ENCODE measurements at places on chromosomes 7 and 10.

DNA sequence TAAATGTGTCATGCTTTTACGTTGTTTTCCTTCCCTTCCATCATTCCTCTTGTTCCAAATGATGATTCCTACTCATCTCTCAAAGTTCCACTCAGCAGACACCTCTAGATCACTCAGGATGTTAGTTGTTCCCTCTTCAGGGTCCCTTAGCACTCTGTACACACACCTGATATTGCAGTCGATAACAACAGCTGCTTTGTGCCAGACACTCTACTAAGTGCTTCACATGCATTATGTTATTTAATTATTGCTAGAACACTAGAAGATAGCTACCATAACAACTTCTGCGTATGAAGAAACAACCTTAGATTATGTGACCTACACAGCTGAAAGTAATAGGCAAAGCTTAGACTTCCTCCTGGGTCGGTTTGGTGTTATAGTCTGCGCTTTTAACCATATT, 29.6 kb downstream of the PCBD1 start:
- DNase-seq, result no peak

DNA sequence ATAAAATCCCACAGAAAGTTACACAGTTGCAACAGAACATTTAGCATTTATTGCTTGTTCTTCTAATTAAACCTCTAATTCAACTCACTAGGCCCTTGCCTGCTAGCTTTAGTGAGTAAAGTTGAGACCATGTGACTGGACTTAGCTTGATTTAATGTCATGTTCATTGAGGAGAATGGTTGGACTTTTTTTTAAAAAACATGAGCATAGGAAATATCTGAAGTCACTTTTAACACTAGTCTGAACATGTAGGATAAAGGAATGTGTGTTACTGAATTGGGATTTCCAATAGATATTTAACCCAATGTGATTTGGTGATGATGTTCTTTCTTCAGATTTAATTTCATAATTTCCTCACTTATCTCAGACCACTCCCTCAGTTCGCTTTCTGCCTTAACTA, 24.6 kb upstream of the GLCCI1 start:
- DNase-seq, result no peak

GRCh38 chr10:53898532-53898931, 902.5 kb downstream of the PCDH15 start:
- DNase-seq, result no peak

DNA sequence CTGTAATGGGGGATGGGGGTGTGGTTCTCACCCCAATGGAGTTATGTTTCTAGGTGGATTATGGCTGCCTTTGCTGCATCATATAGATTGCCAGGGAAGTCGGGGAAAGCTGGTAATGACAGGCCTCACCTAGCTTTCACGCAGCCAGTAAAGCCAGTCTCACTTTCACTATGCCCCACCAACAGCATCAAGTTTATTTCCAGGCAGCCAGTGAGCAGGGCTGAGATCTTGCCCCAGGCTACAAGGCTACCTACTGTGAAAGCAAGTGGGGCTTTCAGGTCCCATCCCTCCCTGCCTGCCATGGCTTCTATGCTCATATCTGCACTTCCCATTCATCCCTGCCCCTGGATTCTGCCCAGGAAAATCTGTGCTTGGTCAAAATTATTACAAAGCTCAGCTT, 61.7 kb upstream of the NXPH1 start:
- no peak for DNase-seq

DNA sequence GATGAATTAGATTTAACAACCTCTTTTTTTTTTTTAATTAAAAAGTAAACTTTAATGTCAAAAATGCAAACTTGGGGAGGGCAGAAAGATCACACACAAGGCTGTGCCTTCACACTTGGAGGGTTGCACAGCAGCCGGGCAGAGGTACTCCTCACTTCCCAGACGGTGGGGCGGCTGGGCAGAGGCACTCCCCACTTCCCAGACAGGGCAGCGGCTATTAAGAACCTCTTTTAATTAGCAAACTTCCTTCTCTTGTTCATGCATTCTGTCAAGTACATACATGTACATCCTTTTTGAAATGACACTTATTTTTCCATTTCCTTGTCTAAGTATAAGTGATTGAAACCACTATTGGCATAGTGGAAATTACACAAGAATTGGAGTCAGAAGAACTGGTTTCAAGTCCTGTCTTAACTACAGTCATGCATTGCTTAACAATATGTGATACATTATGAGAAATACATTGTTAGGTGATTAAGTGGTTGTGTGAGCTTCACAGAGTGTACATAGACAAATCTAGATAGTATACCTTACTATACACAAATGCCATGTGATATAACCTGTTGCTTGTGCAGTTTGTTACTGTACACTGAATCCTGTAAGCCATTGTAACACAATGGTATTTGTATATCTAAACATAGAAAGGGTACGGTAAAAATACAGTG, 26.5 kb downstream of the BTRC start:
- DNase-seq, result no peak

- DNase-seq, result no peak
These were observed 36.6 kb downstream of the BRAF start for GRCh38 chr7:140888087-140888486.

DNA sequence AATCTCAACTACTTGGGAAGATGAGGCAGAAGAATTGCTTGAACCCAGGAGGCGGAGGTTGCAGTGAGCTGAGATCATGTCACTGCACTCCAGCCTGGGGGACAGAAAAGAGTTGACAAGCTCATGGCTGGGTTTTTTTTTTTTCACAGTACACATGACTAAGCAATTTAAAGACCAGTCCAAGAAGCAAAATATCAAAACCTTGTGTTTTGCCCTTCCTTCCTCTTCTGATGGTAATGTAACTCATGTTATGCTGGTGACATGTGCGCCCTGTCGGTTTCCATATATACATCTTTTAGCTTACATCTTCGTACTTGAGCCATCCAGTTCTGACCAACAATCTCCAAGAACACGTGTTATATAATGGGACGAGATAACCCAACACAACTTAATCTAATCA, 237.7 kb upstream of the PLXDC2 start:
- no peak for DNase-seq

- no peak for DNase-seq
These were observed 2.4 kb upstream of the NKX2-3 start for GRCh38 chr10:99530108-99531025.

- no peak for DNase-seq
These were observed 565.5 kb downstream of the PARD3 start for GRCh38 chr10:34249634-34250033.

DNA sequence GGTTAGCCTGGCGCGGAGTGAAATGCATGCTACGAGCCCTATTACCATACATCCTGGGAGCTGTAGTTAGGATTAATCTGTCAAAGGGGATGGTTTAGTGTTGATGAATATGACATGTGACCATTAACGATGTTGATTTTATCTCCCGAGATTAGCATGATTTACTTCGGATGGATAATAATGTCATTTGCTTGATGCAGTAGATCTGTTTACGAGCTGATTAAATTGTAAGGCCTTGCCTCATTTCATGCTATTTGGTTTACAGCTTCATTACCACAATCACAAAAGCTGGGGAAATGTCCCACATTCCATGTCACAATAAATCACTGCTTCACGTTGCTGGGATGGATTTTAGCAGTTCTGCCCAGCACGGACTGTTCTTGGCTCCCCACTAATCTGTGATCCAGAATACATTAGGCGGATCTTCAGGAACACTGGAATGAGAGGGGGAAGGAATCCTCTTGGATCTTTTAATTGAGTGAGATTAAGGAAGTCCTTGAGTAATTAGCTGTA, 22.3 kb downstream of the ZNF503 start:
- DNase-seq, result no peak

- DNase-seq, result no peak
These were observed 92.1 kb downstream of the CCDC71L start for GRCh38 chr7:106568680-106569499.

GRCh38 chr7:132855901-132856300, 226.0 kb downstream of the CHCHD3 start:
- no peak for DNase-seq

- DNase-seq, result no peak
These were observed 136.1 kb downstream of the SEMA3A start for GRCh38 chr7:84058311-84059076.

DNA sequence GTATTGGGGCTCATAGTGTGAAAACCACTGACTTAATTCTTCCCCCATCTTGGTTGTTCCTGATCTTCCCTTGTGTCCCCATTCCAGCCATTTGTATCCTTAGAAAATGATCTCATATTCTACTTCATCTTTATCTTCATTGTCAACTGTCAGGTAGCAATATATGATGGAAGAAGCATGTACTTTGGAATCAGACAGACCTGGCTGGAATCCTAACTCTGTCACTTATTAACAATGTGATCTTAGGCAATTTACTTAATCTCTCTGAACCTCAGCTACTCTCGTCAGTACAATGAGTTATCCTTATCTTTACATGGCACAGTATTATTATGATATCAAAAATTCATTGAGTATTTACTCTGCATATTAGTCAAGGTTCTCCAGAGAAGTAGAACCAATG, 10.1 kb downstream of the CFTR start:
- no peak for DNase-seq

GRCh38 chr7:95684505-95684904, 87.8 kb upstream of the DYNC1I1 start:
- no peak for DNase-seq

DNA sequence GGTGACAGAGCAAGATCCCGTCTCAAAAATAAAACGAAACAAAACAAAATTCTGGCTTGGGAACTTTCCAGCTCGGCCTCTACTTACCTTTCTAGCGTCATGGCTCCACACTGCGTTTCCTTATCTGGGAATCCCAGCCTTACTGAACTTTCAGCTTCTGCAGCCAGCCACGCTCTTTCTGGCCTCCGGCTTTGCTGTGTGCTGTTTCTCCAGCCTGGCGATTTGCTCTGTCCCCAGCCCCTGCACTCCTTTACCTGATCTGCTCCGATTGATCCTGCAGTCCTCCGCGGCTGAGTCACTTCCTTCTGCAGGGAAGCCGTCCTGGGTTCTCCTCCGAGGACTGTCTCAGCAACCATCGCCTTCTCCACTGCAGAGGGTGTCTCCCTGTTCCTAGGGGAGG, 71.0 kb upstream of the FAM171A1 start:
- no peak for DNase-seq

- DNase-seq, result no peak
These were observed 80.3 kb upstream of the LYZL2 start for GRCh38 chr10:30709700-30710358.

GRCh38 chr10:62924344-62924748, 108.2 kb upstream of the EGR2 start:
- no peak for DNase-seq

GRCh38 chr10:122879339-122880273, at the start of gene FAM24B:
TSS of gene FAM24B (minus strand) at chr10:122879581. CDS start at chr10:122850515, 29,066 bp downstream.
- DNase-seq, result peak; percentile 56

GRCh38 chr7:119545118-119545517, 727.9 kb upstream of the KCND2 start:
- DNase-seq, result no peak

GRCh38 chr10:49628599-49628998, 14.8 kb downstream of the CHAT start:
- no peak for DNase-seq

DNA sequence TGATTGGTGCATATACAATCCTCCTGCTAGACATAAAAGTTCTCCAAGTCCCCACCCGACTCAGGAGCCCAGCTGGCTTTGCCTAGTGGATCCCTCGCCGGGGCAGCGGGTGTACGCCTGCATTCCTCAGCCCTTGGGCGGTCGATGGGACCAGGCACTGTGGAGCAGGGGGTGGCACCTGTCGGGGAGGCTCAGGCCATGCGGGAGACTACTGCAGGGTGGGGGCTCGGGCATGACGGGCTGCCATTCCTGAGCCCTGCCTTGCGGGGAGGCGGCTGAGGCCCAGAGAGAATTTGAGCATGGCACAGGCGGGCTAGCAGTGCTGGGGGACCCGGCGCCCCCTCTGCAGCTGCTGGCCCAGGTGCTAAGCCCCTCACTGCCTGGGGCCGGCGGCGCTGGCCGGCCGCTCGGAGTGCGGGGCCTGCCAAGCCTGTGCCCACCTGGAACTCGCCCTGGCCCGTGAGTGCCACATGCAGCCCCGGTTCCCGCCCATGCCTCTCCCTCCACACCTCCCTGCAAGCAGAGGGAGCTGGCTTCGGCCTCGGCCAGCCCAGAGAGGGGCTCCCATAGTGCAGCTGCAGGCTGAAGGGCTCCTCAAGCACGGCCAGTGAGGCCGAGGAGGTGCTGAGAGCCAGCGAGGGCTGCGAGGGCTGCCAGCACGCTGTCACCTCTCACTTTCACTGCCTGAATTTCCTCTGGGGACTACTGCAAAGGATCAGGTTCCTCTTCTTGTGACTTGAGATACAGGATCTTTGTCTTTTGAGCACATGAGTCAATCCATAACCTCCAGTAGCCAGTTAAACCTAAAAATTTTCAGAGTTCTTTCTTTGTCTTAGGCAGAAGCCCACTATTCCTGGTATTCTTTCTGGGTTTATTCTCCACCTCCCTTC, 25.1 kb upstream of the ELOVL3 start:
- DNase-seq, result no peak

GRCh38 chr10:98186681-98187080, 52.2 kb downstream of the R3HCC1L start:
- DNase-seq, result no peak

DNA sequence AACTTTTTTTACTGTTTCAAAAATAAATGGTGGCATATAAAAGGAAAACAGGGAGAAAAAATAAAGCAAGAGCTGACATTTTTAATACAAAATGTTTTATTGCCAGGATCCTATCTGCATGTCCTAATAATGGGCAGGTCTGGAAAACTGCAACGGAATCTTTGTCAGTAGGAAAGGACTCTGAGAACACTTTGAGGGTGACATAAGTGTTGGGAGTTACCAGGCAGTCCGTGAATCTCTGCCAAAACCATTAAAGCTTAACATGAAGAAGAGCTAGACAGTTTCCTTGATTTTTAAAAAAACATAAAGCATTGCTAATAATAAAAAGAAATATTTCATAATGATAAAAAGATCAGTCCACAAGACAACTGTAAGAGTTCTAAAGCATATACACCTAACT, 80.7 kb downstream of the AGMO start:
- DNase-seq, result no peak

GRCh38 chr10:85916286-85916685, 450.3 kb downstream of the GRID1 start:
- DNase-seq, result no peak

- DNase-seq, result peak; percentile 11
These were observed 470.0 kb downstream of the SUGCT start for GRCh38 chr7:40604601-40605438.

DNA sequence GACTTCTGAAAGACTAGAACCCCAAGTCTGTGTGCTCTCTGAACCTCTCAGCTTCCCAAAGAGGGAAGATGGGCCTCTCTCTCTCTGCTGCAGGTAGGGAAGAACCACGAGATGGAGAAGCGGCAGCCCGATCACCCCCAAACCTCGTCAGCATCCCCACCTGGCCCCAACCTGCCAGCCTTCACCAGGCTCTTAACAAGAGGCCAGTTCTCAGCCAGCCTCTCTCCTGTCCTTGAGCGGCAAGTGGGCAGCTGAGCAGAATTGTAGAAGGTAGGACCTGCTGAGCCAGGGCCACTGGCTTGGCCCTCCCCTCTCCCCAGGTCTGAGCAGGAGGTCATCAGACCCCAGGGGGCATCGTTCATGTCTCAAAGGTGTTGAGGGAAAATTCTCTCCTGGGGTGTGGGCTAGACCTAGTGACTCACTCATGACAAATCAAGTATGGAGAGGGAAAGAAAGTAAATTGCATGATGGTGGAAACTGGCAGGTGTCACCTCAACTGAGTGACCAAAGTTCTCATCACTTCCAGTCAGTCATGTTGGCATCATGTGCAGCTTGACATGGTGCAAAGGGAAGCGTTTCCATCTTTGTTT, 92.0 kb upstream of the GPR26 start:
- no peak for DNase-seq
